ENCODE measurements at places on chromosomes 3 and 15.

GRCh38 chr15:39461536-39462130 lies 119.2 kb upstream of the THBS1 start:
- DNase-seq = no peak

DNA sequence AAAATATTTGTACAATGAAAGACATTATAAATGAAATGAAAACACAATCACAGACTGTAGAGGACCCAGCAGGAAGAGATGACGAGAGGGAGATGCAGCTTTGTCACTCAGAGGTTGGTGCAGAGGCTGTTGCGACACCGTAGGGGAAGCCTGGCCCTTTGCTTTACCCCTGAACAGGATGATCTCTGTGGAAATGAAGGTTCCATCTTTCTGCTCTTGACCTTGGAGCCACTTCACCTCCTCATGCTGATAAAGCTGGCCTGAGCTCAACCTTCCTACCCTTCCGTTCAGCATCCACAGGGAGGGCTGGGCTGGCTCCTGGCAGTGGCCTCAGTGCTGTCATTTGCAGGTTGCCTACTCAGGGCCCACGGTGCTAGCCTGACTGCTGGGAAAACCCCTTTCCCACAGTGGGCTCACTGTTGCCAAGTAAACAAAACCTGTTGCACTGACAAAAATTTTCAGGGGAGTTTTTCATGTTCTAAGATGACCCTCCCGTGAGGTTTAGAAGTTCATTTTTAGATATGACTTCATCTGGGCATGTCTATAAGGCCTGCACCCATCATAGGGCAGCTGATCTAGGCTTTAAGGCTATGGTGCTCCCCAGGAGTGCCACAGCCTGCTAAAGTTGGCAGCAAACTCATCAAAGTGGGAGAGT lies 3.0 kb upstream of the CD80 start:
- DNase-seq = no peak

DNA sequence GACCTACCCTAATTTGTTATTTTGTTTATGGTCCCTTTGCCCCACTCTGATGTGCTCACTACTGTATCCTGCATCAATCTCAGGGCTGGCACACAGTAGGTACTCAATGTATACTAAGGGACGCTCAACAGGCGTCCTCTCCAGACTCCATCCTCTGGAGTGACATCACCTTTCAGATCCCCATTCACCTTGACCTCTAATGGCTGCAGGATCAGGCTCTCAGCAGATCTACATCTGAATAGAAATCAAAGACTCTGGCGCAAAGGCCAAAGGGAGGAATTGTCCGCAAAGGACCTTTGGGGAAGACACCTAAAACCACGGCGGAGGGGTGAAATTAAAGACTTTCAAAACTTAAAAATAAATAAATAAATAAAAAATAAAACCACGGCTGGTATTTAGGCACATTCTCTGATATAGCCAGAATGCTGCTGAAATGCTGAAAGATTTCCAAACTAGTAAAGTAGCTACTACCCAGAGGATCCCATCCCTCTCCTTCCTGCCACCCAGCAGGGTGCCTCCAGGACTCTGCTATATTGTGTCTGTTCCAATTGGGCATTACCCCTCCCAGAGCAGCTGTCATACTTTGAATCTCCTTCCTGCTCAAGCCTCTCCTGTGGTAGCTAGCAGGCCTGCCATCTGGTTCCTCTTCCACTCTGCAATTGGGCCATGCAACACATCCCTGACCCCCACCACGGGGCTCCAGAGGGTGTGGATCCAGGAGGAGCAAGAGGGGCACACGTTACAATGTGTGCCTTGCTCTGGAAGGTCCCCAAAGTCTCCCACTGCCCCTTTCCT lies 6.1 kb downstream of the SHF start:
- DNase-seq = no peak

DNA sequence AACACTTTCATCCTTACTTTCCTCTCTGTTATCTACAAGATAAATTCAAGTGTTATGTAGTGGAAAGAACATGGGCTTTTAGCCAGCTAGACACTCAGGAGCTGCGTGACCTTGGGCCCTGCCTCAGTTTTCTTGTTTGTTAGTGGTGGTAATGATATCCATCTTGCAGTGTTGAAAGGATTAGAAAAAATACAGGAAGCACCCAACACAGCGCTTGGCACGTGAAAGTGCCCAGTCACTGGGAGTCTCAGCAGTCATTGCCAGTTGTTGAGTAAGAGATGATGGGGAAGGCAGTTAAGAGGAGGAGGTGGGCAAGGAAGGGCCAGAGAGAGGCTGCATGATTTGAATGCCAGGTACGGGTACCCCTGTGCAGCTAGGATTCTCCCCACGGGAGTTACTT lies 5.3 kb downstream of the PDIA5 start:
- DNase-seq = no peak

DNA sequence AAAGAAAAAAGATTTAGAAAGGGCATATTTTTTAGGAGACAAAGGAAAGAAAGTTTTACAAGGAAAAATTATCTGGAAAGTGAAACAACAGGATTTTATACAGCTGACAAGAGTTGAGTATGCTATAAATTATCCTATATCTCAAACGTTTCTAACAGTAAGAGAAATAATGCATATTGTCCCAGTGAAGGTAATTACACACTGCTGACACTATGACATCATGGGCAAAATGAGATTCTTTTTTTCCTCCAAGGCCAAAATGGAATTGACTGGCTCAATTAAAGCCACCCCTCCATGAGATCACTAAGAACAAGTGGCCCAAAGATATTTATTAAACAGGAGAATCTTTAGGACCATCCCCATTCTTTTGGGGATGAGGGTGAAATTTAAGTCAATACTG lies 72.0 kb upstream of the CDIN1 start:
- no peak for DNase-seq

DNA sequence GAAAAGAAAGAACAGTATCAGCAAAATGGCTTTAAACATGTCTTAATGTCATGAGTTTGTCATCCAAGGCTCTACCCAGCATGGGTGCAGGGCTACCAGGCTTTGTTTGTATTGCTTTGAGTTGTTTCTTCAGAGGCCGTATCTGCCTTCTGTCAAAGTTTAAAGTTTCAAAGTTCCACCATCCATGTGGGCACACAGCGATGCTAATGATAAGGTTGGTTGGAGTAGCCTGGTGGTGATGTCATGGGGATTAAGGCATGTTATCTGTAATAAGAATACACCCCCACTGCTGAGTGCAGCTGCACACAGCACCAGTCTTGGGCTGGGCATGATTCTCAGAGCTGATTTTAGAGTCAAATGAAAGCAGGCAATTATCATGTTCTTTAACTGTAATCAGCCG lies 72.0 kb upstream of the LRTM1 start:
- no peak for DNase-seq

DNA sequence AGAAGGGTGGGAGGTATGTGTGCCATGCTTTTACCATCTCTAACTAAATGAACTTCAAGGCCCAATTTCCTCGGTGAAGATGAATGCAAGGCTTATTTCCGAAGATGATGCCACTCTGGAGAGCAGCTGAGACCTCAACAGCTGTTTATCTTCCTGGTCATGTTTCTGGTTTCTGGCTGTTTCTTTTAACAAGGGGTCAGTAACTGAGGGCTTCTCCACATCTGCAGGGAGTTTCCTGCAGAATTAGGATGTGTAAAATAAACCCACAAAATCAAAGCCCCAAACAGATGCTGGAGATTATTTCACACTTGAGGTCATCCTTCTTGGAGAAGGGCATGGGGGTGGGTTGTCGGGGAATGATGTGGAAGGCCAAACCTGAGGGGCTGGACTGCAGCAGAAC lies 220.3 kb downstream of the THSD4 start:
- DNase-seq = no peak

DNA sequence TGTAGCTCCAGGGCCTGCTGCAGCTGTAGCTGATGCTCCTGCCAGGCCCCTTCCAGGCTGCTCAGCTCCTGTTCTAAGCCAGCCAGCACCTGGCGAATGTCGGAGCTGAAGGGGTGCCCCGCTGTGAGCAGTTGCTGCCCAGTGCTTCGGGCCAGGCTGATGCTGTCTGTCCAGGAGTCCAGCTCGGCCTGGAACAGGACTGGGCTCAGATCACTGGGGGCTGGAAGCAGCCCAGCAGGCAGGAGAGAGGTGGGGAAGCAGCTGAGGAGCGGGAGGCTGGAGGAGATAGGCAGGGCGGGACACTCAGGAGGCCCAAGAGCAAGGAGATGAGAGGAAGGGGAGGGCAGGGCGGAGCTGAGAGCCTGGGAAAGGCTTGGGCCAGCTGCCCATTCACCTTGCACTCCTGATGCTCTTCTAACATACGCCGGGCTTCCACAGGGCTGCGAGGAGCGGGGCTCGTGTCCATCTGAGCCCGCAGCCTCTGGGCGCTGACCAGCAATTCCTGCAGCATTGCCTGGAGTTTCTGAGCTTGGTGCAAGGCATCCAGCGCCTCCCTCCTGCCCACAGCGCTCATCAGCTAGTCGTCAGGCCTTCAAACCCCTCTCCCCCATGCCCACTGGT lies 23.2 kb downstream of the PLA2G4B start:
- no peak for DNase-seq

DNA sequence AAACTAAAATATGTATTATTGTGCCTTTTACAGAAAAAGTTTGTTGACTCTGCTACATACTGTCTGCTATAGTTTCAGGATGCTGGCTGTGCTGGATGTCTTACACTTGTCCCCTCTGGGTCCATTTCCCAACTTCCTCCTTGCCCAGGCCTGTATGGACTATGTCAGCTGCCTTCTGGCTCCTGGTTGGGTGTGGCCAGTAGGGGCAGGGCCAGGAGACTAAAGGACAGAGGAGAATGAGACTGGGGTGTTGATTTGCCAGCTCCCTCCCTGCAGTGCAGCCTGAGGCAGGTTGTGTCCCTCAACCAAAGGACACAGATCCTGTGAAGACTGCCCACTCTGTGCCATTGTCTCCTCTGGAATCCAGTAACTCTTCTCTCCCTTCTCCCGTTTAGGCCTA lies 90.6 kb upstream of the UBE2E2 start:
- DNase-seq = no peak

DNA sequence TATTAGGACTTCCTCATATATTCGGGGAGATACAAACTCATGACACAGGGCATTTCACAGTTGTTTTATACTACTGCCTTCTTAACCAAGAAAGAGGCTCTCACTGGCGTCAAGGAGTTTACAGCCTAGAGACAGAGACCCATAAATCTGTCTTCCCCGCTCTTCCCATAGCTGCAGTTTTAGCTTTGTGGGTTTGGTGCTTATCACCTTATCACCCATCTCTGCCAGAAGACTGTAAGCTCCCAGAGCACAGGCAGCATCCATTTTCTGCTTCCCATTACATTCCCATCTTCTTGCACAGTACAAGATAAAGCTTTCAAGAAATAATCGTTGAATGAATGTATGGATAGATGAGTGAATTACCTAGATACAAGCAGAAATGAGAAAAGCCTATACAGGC lies 144.3 kb downstream of the TNIK start:
- DNase-seq = no peak

DNA sequence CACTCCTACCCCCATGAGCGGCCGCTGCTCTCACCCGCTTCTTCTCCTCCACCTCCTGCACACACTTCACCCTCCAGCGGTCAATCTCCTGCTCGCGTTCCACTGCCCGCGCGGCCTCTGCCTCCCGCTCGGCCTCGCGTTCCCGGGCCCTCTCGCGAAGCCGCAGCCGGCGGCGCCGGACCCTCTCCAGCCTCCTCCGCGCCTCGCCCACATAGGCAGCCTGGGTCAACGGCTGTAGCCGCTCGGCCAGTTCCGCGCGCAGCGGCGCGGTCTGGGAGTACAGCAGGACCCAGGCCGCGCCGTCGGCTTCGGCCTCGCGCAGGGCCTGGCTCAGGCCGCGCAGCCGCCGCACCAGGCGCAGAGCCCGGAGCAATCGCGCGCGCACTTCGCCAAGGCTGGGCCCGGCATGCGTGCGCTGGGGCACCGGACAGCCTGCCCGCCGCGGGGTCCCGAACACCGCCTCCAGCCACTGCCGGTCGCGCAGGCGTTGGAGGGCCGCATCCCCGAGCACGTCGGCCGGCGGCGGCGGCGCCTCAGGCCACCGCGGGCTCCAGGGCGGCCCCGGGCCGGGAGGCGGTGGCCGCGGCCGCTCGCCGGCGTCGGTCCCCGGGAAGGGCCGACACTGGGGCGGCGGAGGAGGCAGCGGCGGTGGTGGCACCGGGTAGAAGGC lies 595 bp downstream of the PDCD7 start:
- DNase-seq = no peak

- no peak for DNase-seq
Observed at GRCh38 chr3:153897842-153898241, 223.3 kb upstream of the ARHGEF26 start.

GRCh38 chr3:55870594-55870993 lies 383.5 kb upstream of the WNT5A start:
- no peak for DNase-seq

DNA sequence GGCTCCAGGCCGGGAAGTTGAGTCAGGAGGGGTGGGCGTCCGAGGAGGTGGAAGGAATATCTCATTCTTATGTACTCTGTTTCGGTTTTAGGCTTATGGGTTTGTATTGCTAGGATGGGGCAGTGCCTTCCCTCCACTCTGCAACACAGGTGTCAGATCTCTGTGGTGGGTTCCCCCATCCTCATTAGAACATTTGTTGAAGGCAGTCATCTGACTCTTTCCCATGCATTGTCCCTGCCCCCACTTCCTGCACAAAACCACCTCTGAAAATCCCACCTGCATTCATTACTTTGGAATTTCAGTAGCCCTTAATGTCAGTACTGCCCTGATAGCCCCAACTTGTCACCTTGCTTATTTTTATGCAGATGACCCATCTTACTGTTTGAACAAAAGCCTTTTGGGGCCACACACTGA lies 29.5 kb downstream of the GYG1 start:
- no peak for DNase-seq

DNA sequence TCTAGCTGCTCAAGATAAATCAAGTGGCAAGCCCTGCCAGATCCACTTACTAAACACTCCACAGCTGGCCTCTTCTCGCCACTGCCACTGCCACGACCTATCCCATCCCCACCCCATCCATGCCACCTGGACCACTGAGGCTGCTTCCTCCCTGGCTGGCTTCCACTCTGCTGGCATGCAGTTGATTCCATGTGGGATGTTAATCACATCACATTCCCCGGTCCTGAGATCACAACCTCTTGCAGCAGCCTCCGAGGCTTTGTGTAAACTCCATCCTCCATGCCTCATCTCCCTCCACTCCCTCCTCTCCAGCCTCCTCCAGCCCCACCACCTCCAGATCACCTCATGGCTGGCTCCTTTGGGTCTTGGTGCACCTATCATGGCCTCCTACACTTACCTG lies 7.7 kb downstream of the NCKIPSD start:
- no peak for DNase-seq

- no peak for DNase-seq
Observed at GRCh38 chr3:4709341-4709740, 216.2 kb downstream of the ITPR1 start.

GRCh38 chr3:47296562-47297302 lies 14.0 kb downstream of the KLHL18 start:
- DNase-seq = no peak

GRCh38 chr3:187906416-187906815 lies 161.1 kb upstream of the BCL6 start:
- no peak for DNase-seq

GRCh38 chr15:74032606-74033561 lies 38.4 kb downstream of the PML start:
- no peak for DNase-seq

All from esophagus squamous epithelium (tissue), 5 donors.